NB4 (cell line): ENCODE measurements at places on chromosomes 2 and 18.

- no peak for DNase-seq
Measured at GRCh38 chr18:23101861-23102432, 33.3 kb upstream of the CABLES1 start.

DNA sequence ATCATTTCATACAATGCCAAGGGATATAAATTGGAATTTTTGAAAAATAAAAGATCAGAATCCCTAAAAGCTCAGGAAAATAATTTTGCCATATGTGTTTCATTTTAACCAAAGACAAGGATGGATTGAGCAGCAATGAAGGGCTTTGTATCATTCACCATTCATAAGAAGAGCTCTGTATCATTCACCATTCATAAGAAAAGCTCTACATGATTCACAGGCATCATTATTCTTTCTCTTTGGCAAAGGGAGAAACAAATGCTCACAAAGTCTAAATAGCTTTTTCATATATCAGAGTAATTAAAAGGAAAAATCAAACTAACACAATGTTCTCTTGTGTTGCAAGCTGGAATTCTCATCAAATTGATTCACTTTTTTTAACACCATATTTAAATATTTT lies 169.1 kb upstream of the MC4R start:
- DNase-seq = no peak

GRCh38 chr2:232892843-232893242 lies 22.8 kb downstream of the SNORC start:
- DNase-seq = no peak

GRCh38 chr18:76167410-76167809 lies 327.6 kb downstream of the ZNF516 start:
- no peak for DNase-seq

DNA sequence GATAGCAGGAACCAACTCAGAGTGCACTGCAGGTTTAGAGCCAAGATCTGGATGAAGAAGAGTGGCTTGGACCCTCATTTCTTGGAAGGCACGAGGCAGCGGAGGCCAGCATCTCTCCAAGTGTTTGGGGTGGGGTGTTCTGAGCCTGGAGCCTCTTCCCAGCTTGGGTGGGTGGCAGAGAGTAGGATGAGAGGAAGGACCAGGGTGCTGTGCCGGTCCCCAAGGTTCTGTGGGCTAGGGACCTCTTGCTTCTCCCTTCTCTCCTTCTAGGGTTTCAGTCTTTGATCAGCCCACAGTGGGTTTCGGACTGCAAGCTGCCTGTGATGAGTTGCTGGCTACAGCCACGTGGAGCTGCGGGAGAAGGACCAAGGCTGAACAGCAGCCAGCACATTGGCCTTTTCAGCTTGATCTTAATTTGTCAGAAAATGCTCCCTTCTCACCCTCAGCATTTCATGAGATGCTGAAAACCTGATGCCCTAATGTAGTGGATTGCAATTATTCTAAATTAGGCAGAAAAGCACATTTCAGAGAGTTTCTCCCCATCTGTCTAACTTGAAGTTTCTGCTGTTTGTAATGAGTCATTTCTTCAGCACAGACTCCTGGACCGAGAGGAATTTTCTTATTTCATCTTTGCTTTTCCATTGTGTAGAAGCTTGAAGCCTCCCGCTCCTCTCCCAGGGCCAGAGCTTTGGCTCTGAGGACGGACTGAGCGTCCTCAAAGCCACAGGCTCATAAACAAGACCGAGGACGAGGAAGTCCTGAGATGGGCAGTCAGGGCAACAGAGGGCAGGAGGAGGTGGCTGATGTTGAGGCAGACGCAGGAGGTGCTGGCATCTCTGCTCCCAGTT lies 99.1 kb upstream of the HDAC4 start:
- peak; percentile 67 for DNase-seq

- DNase-seq = no peak
Measured at GRCh38 chr2:191646163-191646902, 31.6 kb upstream of the NABP1 start.

DNA sequence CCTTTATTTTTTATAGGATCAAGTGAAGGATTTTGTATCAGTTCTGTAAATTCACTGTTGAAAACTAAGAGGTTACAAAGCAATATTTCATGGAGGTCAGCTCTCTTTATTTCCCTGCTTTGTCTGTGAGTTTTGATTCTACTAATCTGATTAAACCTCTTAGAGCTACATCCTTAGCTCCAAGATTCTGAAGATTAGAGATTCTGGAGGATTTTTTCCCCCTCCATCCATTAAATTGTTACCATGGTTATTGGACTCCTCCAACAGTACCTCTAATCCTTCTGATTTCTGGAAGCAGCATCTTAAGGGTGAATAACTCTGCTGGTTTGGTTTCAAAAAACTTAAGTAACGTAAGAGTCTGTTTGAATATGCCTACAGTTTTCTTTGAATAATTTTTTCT lies 110.0 kb downstream of the TANC1 start:
- no peak for DNase-seq

DNA sequence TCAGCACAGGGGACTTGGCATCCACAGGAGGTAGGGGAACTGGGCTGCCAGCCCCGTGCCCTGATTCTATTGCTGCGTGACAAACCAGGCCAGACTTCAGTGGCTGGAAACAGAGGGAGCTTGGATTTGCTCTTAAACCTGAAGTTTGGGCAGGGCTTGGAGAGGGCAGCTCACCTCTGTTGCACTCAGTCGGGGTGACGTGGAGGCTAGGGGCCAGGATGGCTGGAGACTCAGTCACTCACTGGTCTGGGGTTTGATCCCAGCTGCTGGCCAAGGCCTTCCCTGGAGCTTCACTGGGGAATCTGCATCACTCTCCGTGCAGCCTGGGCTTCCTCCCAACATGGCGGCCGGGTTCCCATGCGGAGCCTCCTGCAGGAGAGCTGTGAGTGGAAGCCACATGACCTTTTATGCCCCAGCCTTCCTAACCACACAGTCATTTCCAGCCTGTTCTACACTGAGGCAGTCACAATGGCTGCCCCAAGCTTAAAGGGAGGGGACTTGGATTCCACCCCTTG lies 175.2 kb upstream of the HDAC4 start:
- no peak for DNase-seq

DNA sequence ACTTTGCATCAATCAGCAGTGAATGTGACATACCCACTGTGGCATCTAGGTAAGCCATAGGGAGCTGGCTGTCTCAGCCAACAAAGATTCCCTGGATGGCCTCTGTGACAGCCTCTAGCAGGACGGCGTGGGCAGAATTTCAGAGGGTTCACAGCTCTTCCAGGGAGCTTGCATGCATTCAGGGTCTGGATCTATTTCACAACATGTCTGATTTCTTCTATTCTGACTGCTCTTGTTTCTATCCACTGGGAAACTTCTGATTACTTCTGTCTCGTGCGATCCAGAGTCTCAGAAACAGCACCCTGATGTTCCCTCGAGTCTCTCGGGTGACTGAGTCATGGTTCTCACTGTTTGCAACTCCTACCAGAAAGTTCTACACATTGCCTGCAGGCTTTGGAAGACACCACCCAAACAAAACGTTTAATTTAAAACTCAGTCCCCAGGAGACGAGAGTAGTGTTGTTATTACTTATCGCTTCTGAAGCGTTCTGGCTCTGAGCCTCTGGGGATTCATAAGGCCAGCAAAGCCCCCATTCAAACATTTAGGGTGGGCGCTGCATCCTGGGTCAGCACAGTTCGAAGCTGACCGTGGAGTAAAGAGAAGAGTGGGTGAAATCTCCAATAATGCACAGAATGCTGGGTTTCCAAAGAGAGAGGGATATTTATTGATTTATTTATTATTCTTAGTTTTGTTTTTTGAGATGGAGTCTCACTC lies 41.9 kb upstream of the ODC1 start:
- DNase-seq = no peak

- DNase-seq = no peak
Measured at GRCh38 chr2:200081236-200081635, 125.9 kb downstream of the MAIP1 start.

DNA sequence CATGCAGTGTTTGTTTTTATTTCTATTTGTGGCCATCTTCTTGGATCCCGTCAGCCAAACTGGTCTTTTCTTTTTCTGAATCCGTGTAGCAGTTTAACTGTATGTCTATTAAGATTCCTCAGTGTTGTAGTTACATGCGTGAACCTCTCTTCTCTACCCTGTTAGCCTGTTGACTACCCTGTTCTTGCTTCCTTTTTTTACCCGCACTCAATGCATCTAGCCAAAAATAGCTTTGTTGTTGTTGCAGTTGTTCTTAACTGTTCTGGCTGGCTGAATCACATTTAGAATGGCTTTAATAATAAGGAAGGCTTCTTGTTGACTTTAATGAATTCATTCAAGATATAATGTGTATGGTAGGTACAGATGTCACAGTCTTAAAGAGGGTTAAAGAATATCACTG lies 137.1 kb downstream of the LCLAT1 start:
- DNase-seq = no peak

DNA sequence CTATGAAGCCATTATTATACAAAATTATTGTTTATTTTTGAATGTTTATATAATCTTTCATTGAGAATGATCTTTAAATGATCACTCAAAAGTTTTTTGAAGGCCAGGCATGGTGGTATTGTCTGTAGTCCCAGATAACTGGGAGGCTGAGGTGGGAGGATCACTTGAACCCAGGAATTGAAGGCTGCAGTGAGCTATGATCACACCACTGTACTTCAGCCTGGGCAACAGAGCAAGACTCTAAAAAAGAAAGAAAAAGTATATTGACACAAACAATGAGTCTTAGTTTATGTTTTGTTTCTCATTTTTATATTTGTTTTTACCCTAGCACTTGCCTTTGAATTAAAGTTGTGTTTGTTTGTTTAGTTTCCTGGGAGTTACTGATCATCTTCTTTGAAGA lies 2.3 kb downstream of the TWSG1 start:
- no peak for DNase-seq
